ENCODE measurements at places on chromosomes 4 and X. TPM values are rescaled to one million over a fixed set of nuclear protein-coding genes. Genes with fewer than 3 reads are reported as not detected.

LAGE3 gene
- total RNA-seq: 10.7 TPM

MAGEB10 gene
- not detected for total RNA-seq

NHS gene
- 0.22 TPM for total RNA-seq

PFKFB1 gene
- 10.3 TPM for total RNA-seq

FGFBP2 gene
- total RNA-seq: 1.0 TPM

TNIP3 gene
- total RNA-seq: not detected

L1CAM gene
- 0.74 TPM for total RNA-seq

RASGEF1B gene
- total RNA-seq: 2.1 TPM

ZFP42 gene
- total RNA-seq: not detected

PRR32 gene
- total RNA-seq: 7.9 TPM

UCP1 gene
- not detected for total RNA-seq

RPL10 gene
- 2,178 TPM for total RNA-seq

NLGN3 gene
- 0.32 TPM for total RNA-seq

F9 gene
- not detected for total RNA-seq

CT45A10 gene
- not detected for total RNA-seq

MAGEB6 gene
- total RNA-seq: not detected

FGFBP1 gene
- not detected for total RNA-seq

TCEAL6 gene
- not detected for total RNA-seq

SOWAHD gene
- total RNA-seq: not detected

CSAG1 gene
- not detected for total RNA-seq

ALPK1 gene
- total RNA-seq: 11.0 TPM

PSAPL1 gene
- total RNA-seq: not detected

INTS6L gene
- total RNA-seq: 0.81 TPM

BEX3 gene
- total RNA-seq: 7.1 TPM

CENPVL3 gene
- not detected for total RNA-seq

AFP gene
- not detected for total RNA-seq

SLC49A3 gene
- total RNA-seq: 3.1 TPM

TASL gene
- total RNA-seq: 0.24 TPM

FSTL5 gene
- total RNA-seq: not detected

CENPVL1 gene
- not detected for total RNA-seq

CXCL9 gene
- 0.44 TPM for total RNA-seq

CLCN4 gene
- total RNA-seq: 74.8 TPM

MAGEB16 gene
- not detected for total RNA-seq

UCHL1 gene
- 22.0 TPM for total RNA-seq

CDX4 gene
- not detected for total RNA-seq

SMR3B gene
- total RNA-seq: not detected

NR0B1 gene
- not detected for total RNA-seq

CPXCR1 gene
- total RNA-seq: not detected

KLKB1 gene
- total RNA-seq: not detected

ADH1A gene
- total RNA-seq: 0.30 TPM

ANTXR2 gene
- 21.9 TPM for total RNA-seq

TMEM47 gene
- total RNA-seq: 34.3 TPM

NAA11 gene
- total RNA-seq: not detected

RHOXF2 gene
- total RNA-seq: not detected

Data from psoas muscle (tissue), 8 donors.